ENCODE measurements at places on chromosomes 1 and 21.

- DNase-seq: no peak
Measured at GRCh38 chr1:16067933-16068332, 5.5 kb downstream of the FAM131C start.

DNA sequence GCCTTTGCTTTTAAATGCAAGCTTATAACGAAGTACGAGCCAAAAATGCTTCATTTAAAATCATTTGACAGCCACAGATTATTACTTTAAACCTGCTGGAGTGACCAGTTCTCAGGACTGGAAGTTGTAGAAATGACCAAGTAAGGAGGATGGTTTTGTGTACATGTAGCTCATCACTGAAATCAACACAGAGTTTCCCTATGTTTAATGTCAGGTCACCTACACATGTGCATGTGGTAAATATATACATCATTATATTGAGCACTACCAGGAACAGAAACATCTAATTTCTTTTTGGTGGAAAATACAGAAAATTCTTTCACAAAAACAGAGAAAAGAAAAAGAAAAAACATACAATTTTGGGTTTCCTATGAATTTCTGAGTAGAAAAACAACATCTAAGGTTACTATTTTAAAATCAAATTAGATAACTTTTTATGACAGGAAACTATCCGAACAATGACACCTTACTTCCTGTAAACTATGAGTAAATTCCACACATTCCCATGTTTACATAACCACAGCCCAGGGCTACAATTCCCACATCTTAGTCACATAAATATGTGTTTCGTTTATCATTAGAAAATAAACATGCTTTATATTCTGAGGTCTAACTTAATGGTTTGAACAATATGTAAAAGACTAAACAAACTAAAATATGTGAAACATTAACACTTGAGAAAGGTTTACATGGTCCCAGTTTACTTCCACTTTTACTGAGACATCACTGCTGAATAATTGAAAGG is 73.6 kb downstream of the ZNF281 start:
- no peak for DNase-seq

- DNase-seq: no peak
Measured at GRCh38 chr1:2259668-2260402, 31.7 kb downstream of the SKI start.

GRCh38 chr1:54577612-54578011 is 29.6 kb downstream of the ACOT11 start:
- no peak for DNase-seq

GRCh38 chr1:3164671-3165070 is 95.7 kb downstream of the PRDM16 start:
- no peak for DNase-seq

- DNase-seq: no peak
Measured at GRCh38 chr1:21492356-21492625, 16.9 kb upstream of the ALPL start.

DNA sequence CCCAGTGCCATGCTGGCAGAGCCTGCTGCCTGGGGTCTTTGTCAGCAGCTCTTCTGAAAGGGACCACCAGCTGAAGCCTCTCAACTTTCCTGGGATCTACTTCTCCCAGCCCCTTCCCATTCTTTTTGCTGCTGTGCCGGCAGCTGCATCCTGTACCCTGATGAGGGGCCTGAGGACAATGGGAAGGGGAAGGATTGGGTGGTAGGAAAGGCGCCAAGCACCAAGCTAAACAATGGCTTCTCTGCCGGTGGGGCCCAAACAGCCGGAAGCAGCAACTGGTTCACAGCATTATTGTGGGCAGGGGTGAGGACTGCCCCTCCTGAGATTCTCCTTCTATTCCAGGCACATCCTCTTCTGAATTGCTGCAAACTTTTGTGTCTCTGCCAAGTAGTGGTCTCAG is 5.0 kb upstream of the EFCAB14 start:
- no peak for DNase-seq

- DNase-seq: no peak
Measured at GRCh38 chr1:201542309-201543035, 3.5 kb downstream of the NAV1 start.

GRCh38 chr1:220894025-220894923 is 15.0 kb downstream of the HLX start:
- DNase-seq: peak; percentile 89

GRCh38 chr1:115166531-115167091 is 77.3 kb upstream of the TSPAN2 start:
- DNase-seq: peak; percentile 14

GRCh38 chr1:26302733-26303405 is 3.6 kb downstream of the UBXN11 start:
- no peak for DNase-seq

DNA sequence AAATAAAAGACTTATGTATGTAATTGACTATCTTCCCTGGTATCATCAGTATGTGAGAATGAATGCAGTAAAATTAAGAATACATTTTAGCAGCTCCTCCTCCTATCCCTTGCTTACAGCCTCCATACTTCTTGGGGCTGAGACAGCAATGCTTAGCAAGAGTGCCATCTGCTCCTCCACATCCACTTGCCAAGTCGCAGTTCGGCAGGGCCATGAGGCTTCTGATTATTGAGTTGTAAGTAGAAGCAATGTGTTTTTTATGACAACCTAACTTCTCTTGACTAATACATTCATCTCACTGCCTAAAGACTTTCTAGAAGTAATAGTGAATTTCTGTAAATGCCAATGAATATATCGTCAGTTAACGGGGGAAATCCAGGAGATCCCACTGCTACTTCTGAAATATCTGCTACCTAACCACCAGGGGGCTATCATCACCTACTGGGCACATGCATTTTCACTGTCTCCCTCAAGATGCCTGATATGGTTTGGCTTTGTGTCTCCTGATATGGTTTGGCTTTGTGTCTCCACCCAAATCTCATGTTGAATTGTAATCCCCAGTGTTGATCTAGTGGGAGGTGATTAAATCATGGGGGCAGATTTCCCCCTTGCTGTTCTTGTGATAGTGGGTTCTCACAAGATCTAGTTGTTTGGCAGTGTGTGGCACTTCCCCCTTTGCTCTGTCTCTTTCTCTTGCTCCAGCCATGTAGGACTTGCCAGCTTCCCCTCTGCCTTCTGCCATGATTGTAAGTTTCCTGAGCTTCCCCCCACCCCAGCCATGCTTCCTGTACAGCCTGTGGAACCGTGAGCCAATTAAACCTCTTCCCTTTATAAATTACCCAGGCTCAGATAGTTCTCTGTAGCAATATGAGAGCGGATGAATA is 59.6 kb downstream of the EXTL2 start:
- no peak for DNase-seq

GRCh38 chr1:62810420-62811274 is 26.7 kb downstream of the ATG4C start:
- no peak for DNase-seq

GRCh38 chr1:198387587-198387986 is 152.9 kb downstream of the ATP6V1G3 start:
- no peak for DNase-seq

DNA sequence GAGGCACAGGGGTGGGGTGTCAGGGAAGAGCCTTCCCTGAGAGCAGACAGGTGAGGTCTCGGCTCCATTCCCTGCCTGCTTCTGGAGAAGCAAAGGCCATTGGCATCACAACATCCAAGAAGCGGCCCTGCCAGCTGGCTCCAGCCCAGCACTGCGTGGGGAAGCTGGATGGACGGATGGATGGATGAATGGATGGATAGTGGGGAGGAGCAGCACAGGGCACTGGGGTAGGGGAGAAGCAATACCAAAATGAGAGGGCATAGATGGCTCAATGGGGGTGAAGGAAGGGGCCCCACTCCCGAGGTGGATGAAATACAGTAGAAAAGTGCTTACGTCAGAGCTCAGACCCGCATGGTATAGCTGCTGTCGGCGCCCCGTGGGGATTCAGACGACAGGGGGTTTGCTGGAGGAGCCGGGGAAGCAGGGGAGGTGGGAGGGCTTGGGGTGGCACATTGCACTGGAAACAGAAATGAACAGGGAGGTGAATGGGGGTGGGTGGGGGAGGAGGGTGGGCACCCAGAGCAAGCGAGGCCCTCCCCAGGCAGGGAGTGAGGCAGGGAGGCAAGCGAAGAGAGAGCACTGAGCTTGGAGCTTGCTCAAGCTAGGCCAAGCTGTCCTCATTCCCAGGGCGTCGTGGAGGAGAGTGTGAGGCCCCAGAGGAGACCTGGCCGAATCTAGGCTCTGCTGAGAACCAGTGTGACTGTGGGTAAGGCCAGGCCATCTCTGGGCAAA is 9.5 kb upstream of the GOLT1A start:
- no peak for DNase-seq

GRCh38 chr1:204241050-204241449 is 27.3 kb upstream of the GOLT1A start:
- DNase-seq: no peak

GRCh38 chr1:44995467-44996238 is 9.3 kb upstream of the EIF2B3 start:
- DNase-seq: no peak
